ENCODE measurements at places on chromosomes 6 and 20. TPM values are rescaled to one million over a fixed set of nuclear protein-coding genes. Genes with fewer than 3 reads are reported as not detected.

The GTF2H4 gene
- total RNA-seq: 39.7 TPM

The PREP gene
- 34.8 TPM for total RNA-seq

The OLIG3 gene
- not detected for total RNA-seq

The FAM209A gene
- total RNA-seq: 5.4 TPM

The GLP1R gene
- not detected for total RNA-seq

Measured in CD4-positive, alpha-beta memory T cell (primary cell).